ENCODE measurements at places on chromosomes 1 and 21. TPM values are rescaled to one million over a fixed set of nuclear protein-coding genes. Genes with fewer than 3 reads are reported as not detected.

- no peak for DNase-seq
Measured at GRCh38 chr1:221044538-221044937, 165.3 kb downstream of the HLX start.

DNA sequence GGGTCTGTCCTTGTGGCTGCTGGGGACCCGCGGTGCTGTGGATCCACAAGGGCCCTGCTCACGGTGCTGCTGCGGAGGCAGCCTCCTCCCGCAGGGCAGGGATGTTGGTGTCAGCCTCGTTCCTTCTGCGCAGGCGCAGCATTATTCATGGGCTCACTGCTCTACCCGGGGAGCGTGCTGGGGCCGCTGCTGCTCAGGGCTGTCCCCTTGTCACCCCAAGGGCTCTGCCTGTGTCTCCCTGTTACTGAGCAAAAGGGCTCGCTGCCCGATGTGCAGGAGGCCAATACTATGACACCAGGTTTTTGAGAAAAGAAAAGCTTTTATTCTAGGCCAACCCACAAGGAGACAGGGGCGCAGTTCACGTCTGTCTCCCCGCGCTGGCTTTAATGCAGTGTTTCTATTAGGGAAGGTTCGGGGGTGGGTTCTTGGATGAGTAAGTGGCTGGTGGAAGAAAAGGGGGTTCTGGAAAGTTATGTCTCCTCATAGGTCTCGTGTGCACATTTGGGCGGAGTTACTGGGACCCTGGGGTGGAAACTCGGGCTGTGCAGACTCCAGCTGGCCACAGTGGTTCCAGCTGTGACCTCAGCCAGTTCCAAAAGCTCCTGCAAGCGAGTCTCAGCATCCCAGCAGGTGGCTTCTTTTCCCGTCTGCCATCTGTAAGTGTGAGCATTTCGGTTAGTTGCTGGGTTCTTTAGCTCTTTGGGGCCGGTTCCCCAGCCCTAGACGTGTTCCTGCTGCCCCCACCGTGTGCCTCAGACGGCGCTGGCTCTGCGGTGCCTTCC is 40.8 kb upstream of the LRRC3 start:
- peak; percentile 29 for DNase-seq

- no peak for DNase-seq
Measured at GRCh38 chr1:69038379-69038778, 529.3 kb upstream of the LRRC7 start.

- no peak for DNase-seq
Measured at GRCh38 chr1:238999944-239000343, 386.4 kb upstream of the CHRM3 start.

The CHI3L1 gene
- total RNA-seq: 8.8 TPM

The IPO9 gene
- total RNA-seq: 53.6 TPM

The ZNF695 gene
- not detected for total RNA-seq

DNA sequence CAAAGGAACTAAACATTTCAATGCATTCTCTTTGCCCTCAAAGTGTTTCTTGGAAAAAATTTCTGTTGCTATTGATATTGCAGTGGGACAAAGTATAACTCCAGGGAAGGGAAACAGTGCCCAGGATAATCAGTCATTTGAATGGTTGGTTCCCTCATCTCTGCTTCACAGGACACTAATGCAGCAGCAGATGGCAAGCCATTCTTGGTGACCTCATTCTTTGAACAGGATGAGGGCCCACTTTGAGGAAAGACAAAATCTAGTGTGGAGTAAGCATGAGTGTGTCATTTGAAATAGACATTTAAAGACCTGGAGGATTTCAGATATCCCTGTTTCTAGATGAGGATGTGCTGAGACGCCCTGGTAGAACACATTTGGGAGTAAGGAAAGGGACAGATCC is 32.3 kb downstream of the CHRM3 start:
- no peak for DNase-seq

The SLC50A1 gene
- 63.4 TPM for total RNA-seq

GRCh38 chr21:45507523-45507875 is 34.7 kb downstream of the SLC19A1 start:
- no peak for DNase-seq

DNA sequence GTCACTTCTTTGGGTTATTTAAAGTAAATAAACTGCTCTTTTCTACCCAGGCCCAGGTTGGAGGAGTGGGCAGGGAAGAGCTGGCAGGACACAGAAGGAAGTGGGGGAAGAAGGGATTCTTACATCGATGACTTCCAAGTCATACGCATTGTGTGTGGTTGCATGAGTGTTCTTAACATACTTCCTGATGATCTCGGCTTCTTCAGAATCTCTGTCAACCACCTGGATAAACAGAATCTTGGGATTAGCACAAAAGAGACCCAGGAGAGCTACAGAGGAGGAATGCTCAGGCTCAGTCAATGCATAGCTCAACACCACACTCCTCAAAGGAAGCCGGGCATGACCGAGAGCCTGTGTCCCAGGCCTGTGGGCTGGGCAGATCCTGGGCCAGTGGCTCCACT is 42.1 kb downstream of the PARP1 start:
- DNase-seq: no peak

The DDAH1 gene
- 51.2 TPM for total RNA-seq

All from ureter (tissue), 1 donor.